AG09319 (cell line): ENCODE measurements at places on chromosomes 16 and 17.
A peak's percentile ranks its signal among the peaks of the same experiment; 100 is the strongest.

DNA sequence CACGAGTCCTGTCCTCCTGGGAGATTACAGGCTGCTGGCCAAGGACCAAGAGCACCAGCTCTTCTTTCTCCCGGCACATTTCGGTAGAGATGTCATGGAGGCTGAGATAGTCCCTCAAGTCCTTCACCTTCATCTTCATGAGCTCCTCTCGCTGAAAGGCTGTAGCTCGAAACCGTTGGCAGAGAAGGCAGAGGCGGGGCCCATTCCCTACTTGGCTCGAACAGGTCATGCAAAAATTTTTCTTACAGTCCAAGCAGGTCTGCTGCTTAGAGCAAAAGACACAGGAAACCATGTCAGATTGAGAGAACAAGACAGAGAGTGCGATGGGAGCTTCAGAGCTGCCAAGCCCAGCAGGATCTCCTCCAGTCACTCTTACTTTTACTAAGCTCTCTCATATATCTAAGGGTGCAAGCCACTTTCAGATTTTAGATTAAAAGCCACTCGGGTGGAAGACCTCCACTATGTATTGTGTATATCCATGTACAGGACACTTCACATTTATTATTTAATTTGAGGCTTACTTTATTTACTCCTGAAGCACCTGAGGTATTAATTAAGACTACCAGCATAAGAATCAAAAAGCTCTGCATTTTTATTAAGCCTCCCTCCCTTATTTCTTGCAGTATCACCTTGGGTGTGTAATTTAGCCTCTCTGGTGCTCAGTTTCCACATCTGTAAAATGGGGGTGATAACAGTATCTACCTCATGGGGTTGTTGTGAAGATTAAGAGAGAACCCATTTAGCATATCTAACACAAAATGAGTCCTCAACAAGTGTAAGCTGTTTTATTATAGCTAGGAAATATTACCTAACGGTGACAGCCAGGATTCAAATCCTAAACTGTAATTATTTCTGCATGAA, 41.4 kb downstream of the LIG3 start:
- DNase-seq: no peak

DNA sequence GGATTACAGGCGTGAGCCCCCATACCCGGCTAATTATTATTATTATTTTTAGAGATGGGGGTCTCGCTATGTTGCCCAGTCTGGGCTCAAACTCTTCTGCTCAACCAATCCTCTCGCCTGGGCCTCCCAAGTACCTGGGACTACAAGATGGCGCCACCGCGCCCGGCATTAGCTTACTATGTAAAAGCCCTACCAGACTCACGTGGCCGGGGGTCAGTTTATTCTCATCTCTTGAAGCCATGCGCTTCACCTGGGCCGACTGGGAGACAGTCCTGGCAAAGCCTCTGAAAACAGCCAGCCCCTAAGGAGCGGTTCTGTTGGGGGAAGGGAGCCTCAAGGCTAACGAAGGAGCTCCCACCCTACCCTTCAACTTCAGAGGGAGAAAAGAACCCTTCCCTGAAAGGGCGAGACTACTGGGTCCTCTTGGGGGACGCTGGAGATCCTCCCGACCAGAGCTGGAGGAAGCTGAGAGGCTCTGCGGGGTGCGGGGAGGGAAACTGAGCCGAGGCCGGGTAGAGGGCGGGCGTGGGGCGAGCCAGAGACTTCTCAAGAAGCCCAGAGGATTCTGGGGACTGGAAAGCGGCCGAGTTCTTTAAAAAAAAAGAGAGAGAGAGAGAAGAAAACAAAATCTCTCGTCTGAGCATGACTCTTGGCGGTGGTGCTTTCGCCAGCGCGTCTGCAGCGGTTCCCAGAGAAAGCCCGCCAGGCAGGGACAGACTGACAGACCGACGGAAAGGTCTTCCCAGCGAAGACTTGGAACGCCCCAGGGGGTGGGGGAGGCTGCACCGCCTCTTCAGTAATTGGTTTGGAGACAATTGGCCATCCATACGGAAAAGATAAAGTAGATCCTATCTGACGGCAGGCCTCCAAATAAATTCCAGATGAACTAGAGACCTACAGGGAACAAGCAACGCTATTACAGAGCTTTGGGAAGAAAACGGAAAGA, 5.6 kb upstream of the TUBG2 start:
- DNase-seq: peak; percentile 68

GRCh38 chr17:14268264-14268663, 31.6 kb upstream of the CDRT15 start:
- no peak for DNase-seq

GRCh38 chr16:79263425-79263824, 337.1 kb downstream of the MAF start:
- no peak for DNase-seq

DNA sequence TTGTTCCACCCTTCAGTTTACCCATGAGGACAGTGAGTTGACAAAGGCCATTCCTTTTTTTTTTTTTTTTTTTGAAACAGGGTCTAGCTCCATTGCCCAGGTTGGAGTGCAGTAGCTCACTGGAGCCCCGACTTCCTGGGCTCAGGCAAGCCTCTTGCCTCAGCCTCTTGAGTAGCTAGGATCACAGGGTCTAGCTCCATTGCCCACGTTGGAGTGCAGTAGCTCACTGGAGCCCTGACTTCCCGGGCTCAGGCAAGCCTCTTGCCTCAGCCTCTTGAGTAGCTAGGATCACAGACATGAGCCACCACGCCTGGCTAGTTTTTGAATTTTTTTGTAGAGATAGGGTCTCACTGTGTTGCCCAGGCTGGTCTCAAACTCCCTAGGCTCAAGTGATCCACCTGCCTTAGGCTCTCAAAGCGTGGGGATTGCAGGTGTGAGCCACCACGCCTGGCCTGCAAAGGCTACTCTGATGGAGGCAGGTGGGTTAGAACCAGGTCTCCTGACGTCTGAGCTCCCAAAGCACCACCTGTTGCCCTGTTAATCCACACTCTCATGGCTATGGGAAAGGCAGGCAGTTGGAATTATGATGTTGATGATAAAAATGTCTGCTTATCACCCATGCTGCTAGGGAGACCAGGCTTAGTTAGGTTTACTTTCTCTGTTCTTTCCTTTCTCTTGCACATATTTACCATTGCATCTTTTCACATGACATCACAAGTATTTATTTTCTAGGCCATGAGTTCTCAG, 65.2 kb downstream of the KSR1 start:
- DNase-seq: no peak

DNA sequence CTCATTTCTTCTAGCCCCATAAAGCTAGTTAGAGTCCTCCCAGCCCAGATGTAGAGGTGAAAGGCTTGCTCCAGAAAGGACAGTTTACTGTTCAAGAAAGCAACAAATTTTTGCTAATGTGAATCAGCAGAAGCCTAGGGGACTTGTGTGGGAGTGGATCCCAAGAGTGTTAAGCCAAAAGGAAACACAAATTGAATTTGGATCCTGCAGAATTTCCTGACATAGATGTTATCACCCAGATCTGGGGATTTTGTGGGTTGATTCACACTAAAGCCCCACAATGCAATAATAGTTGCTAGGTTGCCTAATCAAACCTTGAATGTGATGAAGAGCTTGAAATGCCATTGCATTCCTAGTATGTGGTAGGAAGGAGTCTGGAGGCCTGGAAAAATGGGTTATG, 135.2 kb upstream of the HS3ST3A1 start:
- peak; percentile 27 for DNase-seq

- DNase-seq: no peak
These were observed 64.8 kb downstream of the VAT1L start for GRCh38 chr16:77853161-77853560.

DNA sequence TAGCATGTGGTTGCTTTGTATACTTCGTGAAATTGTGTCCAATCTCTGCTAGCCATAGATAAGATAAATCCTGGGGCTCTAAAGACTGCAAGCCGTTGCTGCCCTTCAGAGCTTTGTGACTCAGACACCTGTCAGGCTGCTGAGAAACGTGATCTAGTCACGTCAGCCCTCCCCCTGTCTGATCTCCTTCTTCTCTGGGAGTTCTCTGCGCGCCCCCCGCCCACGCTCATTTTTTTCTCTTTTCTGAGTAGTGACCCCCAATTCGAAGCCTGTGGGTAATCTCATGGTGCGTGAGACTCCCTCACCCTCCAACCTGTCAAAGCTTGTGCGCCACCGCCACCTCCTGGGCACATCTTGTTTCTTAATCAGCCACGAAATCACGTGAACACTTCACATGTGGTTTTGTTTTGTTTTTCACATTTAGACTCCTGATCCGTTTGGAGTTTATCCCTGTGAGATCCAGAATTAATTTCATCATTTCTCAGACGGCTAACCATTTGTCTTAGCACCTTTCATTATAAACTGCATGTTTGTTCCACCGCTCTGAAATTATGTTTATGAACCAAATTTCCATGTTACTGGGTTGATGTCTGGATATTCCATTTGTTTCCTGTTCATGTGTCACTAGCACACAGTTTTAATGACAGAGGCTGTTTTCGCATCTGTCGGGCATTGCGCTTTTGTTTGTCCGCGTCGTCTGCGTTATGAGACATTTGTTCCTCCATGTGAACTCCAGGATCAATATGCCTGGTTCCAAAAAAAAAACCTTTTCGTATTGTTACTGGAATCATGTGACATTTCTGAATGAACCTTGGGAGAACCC, 977 bp upstream of the ZNF778 start:
- peak; percentile 51 for DNase-seq

- DNase-seq: no peak
These were observed 178.6 kb upstream of the TNRC6C start for GRCh38 chr17:77779711-77780539.

DNA sequence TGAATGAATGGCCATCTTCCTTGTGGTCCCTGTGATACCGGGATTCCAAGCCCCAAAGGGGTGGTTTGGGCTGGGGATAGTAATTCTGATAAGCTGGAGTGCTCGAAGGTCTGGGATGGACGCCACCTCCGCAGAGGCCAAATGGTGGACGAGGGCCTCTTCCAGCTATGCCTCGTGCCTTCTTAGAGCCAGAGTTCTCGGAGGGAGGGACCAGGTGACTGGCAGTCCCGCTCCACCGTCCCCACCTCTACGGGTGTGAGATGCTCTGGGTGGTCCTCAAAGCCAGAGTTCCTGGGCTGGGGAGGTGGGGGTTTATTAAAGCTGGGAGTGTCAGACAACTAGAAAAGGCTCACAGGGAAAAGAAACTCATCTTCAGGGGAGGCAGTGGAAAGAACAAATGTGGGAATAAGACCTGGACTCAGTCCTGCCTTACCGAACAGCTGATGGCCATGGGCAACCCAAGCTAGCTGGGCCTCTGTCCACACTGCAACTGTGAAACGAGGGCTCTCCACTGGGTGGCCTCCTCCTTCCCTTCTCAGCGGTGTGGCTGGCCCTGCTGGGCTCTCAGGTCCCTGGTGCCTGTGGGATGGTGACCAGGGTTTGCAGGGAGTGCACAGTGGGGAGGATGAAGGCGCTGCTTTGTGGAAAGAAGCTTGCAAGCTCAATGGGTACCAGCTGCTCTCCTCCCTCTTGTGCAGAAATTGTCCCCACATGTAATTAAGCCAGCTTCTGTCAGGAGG, 75.2 kb downstream of the N4BP1 start:
- DNase-seq: no peak

- DNase-seq: no peak
These were observed 5.3 kb upstream of the NOD2 start for GRCh38 chr16:50688083-50688482.

DNA sequence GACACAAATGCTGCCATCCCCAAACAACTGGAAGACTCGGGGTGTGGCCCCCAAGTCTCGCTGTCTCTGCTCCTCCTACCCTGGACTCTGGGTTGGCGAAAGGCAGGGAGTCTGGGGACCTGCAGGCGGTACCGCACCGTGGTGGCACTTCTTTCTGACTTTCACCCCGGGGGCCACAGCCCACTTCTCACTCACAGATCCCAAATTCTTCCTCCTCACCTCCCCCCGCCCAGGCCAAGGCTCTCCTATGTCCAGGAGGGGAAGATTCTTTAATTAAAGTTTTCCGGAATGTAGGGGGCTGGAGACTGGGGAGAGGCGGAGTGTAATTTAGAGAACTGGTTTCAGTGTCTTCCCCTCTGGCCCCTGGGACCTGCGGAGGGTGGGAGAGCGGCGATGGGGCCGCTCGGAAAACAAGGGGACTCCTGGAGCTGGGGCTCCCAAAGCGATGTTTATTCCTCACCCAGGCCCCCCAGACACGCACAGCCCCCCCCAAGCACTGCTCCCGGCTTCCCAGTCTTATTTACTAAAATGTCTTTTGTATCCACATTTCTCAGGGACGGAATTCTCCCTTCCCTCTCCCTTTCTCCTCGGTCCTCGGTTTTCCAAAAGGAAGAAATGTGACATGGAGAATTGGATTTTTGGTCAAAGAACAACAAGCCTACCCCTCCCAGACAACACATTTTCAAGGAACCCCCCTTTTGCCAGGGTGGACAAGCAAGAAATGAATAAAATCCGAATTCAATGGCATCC, 1.2 kb downstream of the WNT3 start:
- DNase-seq: no peak

GRCh38 chr17:39667262-39667944, 850 bp upstream of the PNMT start:
- no peak for DNase-seq

- no peak for DNase-seq
These were observed 276.6 kb downstream of the MRTFB start for GRCh38 chr16:14347706-14348105.

DNA sequence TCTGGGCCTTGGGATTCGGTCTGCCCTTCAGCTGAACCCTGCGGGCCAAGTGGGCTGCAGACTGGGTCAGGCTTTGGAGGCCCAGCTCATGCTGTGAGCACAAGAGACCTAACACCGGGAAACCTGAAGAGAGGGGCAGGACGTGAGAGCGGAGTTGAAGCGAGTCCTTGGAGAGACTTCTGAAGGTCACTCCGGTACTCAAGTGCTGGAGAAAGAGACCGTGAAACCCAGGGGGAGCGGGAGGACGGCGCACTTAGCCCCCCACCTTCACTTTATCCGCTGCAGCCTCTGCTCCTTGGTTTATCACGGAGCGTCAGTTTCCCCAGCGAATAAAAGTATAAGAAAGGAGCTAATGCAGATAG, 361 bp downstream of the UQCRC2 start:
- no peak for DNase-seq
